Activated naive CD8-positive, alpha-beta T cell treated with anti-CD3 and anti-CD28 coated beads, Interleukin-2, amount 10 ng/mL, durations not matched to agents 7 days and 5 days (primary cell): ENCODE measurements at places on chromosomes 11 and 22.

GRCh38 chr11:34135439-34135838, 30.0 kb downstream of the NAT10 start:
- no peaks in the 10 kb centered on the region for H3K27me3 ChIP-seq
- H3K27ac ChIP-seq: no peak overlapping the region
- H3K4me1 ChIP-seq: peaks cover 2% of the 10 kb centered on the region
- H3K36me3 ChIP-seq: peaks cover 20% of the 10 kb centered on the region

GRCh38 chr11:36558571-36559413, 9.0 kb upstream of the RAG1 start:
- peaks cover 15% of the 10 kb centered on the region for H3K36me3 ChIP-seq
- peak overlapping the region; percentile 66 for H3K4me3 ChIP-seq
- no peak for DNase-seq
- H3K27me3 ChIP-seq: peaks cover 3% of the 10 kb centered on the region
- peak overlapping the region; percentile 82 for H3K27ac ChIP-seq

GRCh38 chr11:99567334-99567956, 546.7 kb downstream of the CNTN5 start:
- DNase-seq: no peak
- H3K27me3 ChIP-seq: no peaks in the 10 kb centered on the region
- no peaks in the 10 kb centered on the region for H3K36me3 ChIP-seq
- H3K4me1 ChIP-seq: no peaks in the 10 kb centered on the region

DNA sequence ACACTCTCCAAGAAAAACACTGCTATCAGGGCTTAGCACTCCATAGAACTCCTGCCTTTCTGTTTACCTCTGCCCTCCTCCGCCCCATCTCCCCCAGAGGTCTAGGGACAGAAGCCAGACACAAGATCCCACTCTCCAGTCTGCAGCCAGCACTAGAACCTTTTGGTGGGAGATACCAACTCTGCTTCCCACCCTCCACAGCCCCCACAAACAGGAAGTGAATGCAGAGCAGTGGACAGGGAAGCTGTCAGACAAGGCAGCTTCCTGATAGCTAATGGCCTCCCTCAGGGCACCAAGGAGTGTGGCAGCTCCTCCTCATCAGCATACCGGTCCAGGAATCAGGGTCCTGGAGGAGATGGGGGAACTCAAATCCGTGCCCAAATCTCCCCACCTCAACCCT, 5.1 kb downstream of the SCN4B start:
- no peak overlapping the region for H3K27ac ChIP-seq
- peaks cover 18% of the 10 kb centered on the region for H3K4me1 ChIP-seq
- no peak for DNase-seq
- H3K4me3 ChIP-seq: no peak overlapping the region
- H3K36me3 ChIP-seq: no peaks in the 10 kb centered on the region

GRCh38 chr11:70472240-70472639, 73.9 kb downstream of the CTTN start:
- no peaks in the 10 kb centered on the region for H3K36me3 ChIP-seq
- no peak overlapping the region for H3K4me3 ChIP-seq
- H3K4me1 ChIP-seq: no peaks in the 10 kb centered on the region
- H3K27ac ChIP-seq: no peak overlapping the region
- no peak for DNase-seq

GRCh38 chr11:69344570-69345145, 50.7 kb downstream of the MYEOV start:
- no peak overlapping the region for H3K27ac ChIP-seq
- DNase-seq: no peak
- peaks cover 9% of the 10 kb centered on the region for H3K27me3 ChIP-seq
- no peaks in the 10 kb centered on the region for H3K4me1 ChIP-seq
- no peak overlapping the region for H3K4me3 ChIP-seq
- peaks cover 4% of the 10 kb centered on the region for H3K36me3 ChIP-seq

DNA sequence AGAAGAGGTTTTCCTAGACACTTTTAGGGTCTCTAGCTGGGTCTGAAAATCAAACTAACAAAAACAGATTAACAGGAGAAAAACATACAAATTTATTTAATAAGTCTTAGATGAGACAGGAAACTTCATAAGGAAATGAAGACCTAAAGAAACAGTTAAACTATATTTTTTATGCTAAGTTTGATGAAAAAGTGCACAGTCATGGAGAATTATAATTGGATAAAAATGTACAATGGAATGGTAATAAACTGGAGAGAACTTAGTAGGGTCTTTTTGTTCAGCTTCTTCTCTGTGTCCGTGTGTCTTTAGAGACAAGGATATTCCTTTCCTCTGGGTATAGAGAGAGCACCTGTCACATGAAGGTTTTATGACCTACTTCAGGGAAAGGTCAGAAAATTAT, 323.4 kb downstream of the RAB38 start:
- no peak overlapping the region for H3K4me3 ChIP-seq
- no peak overlapping the region for H3K27ac ChIP-seq
- no peaks in the 10 kb centered on the region for H3K4me1 ChIP-seq
- H3K27me3 ChIP-seq: no peaks in the 10 kb centered on the region
- no peaks in the 10 kb centered on the region for H3K36me3 ChIP-seq
- no peak for DNase-seq

DNA sequence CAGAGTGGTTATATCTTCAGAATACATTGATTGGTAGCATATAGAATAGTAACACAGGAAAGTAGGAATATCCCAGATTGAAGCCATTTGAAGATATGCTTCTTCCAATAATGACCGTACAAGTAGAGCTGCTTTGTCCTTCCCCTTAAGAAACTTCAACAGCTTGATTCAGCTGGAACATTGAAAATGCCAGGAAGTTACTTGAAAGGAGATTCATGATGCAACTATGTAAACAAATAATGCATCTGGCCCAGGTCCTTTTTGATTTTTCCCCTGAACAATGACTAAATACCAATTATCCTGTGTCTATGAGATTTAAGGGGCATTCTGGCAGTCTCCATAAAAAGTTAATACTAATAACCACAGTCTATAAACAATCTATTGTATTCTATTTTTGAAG, 3.0 kb downstream of the DKK3 start:
- no peak overlapping the region for H3K27ac ChIP-seq
- peaks cover 70% of the 10 kb centered on the region for H3K27me3 ChIP-seq
- no peaks in the 10 kb centered on the region for H3K36me3 ChIP-seq
- no peak overlapping the region for H3K4me3 ChIP-seq
- peaks cover 8% of the 10 kb centered on the region for H3K4me1 ChIP-seq
- DNase-seq: no peak

DNA sequence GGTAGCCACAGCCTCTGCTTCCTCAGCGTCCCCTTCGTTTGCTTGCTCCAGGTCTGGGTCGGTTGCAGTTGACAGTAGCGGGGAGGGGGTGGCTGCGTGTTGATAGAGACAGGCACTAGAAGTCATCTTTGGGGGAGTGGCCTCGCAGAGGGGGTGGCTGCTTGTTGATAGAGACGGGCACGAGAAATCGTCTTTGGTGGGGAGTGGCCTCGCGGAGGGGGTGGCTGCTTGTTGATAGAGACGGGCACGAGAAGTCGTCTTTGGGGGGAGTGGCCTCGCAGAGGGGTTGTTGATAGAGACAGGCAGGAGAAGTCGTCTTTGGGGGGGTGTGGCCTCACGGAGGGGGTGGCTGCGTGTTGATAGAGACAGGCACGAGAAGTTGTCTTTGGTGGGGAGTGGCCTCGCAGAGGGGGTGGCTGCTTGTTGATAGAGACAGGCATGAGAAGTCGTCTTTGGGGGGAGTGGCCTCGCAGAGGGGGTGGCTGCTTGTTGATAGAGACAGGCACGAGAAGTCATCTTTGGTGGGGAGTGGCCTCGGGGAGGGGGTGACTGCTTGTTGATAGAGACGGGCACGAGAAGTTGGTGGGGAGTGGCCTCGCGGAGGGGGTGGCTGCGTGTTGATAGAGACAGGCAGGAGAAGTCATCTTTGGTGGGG, 328.3 kb downstream of the TBC1D22A start:
- no peaks in the 10 kb centered on the region for H3K27me3 ChIP-seq
- peak overlapping the region; percentile 35 for H3K27ac ChIP-seq
- H3K36me3 ChIP-seq: peaks cover 20% of the 10 kb centered on the region

DNA sequence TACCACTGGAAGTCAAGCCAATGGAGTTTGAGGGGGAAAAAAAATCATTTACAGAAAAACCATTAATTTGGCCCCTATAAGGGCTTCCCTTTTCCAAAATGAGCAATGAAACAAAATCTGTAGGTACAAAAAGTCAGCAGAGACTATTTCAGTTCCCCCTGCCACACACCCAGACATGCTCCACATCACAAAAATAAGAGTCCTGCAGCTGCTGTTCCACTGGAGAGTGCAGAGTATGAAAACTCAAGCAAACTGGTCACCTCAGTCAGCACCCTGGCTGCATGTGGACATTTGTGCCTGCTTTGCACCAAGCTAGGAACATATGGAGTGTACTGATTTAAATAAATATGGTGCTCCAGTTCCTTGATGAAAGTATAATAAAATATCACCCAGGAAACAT, 15.1 kb downstream of the POU2AF1 start:
- H3K27ac ChIP-seq: no peak overlapping the region
- H3K27me3 ChIP-seq: no peaks in the 10 kb centered on the region
- H3K4me3 ChIP-seq: no peak overlapping the region
- peaks cover 9% of the 10 kb centered on the region for H3K36me3 ChIP-seq

GRCh38 chr11:117087446-117087845, 10.8 kb downstream of the SIK3 start:
- peaks cover 16% of the 10 kb centered on the region for H3K36me3 ChIP-seq
- no peak for DNase-seq
- peak overlapping the region; percentile 11 for H3K4me3 ChIP-seq
- no peaks in the 10 kb centered on the region for H3K27me3 ChIP-seq
- H3K4me1 ChIP-seq: peaks cover 15% of the 10 kb centered on the region

- H3K4me3 ChIP-seq: no peak overlapping the region
- no peaks in the 10 kb centered on the region for H3K36me3 ChIP-seq
- H3K4me1 ChIP-seq: no peaks in the 10 kb centered on the region
- no peak overlapping the region for H3K27ac ChIP-seq
- DNase-seq: no peak
- H3K27me3 ChIP-seq: no peaks in the 10 kb centered on the region
Measured at GRCh38 chr11:29682856-29683255, 334.0 kb downstream of the KCNA4 start.
